ENCODE measurements at places on chromosomes 5 and 9.

GRCh38 chr5:82975812-82976211 lies 101.4 kb downstream of the TMEM167A start:
- DNase-seq = no peak

DNA sequence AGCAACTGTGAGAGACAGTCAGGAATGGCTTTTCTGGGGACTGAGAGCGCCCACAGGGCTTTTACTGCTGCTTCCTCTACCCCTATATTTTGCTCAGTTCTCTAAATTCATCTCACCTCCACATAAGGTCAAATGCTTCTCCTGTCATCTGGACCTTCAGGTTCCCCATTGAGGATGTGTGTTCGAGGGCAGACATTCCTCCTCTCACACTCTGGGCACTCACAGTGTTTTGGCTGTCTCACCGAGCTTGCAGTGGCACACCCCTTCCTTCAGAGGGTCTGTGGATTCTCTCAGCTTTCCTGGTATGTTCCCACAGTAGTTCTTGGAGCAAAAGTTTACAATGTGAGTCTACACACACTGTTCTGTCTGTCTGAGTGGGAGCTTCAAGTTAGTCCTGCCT lies 127.8 kb upstream of the GLRA1 start:
- no peak for DNase-seq

GRCh38 chr9:110142253-110142652 lies 65.7 kb downstream of the C9orf152 start:
- DNase-seq = no peak

DNA sequence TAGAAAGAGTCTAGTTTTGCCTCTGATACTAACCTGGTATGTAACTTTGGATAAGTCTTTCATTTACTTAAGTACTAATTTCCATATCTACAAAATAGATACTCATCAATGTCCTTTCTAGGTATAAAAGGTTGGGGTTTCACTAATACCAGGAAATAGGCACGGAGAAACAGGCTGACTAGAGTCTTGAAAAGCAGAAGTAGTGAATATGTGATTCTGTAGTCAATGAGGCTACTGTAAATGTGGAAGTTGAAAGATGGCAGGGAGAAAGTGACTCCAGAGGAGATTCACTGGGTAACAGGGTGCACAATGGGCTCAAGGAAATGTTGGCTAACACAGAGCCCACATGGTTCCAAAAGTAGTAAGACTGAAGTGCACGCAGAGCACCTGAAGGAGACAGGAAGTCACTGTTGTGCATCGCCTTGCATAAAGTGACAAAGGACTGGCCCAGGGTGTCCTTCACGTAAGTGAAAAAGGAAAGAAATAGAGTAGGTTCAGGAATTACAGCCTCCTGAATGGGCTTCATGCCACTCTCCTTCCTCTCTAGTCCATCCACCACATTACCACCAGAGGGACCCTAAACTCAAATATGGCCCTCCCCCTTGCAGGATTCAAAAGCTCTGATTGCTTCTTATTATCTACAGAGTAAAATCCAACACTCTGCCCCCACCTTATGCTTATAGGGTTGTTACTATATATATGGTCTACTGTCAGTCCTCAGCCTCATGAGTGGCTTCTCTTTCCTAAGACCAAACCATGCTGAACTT lies 288.0 kb upstream of the SMARCA2 start:
- DNase-seq = no peak

DNA sequence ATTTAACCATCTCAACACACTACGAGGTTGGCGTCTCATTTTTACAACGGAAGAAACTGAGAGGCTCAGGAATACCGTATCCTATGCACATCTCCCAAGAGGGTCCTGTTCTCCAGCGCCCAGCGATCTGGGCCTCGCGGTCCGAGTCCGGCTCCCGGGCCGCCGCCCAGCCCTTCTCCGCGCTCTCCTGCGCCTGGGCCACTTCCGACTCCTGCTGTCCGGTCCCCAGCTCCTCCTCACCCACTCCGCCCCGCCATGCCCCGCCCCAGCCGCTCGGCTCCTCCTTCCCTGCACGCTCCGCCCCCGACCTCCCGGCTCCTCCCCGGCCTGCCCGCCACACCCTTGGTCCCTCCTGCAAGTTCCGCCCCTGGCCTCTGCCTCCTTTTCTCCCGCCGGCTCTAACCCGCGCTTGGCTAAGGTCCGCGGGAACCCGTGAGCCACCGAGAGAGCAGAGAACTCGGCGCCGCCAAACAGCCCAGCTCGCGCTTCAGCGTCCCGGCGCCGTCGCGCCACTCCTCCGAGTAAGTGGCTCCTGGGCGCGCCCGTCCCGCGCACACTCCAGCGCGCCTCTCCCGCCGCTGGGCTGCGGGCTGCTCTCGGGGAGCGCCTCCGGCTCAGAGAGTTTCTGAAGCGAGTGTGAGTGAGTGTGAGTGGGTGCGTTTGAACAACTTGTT lies 87.3 kb upstream of the TNFAIP8 start:
- DNase-seq = peak; percentile 94

DNA sequence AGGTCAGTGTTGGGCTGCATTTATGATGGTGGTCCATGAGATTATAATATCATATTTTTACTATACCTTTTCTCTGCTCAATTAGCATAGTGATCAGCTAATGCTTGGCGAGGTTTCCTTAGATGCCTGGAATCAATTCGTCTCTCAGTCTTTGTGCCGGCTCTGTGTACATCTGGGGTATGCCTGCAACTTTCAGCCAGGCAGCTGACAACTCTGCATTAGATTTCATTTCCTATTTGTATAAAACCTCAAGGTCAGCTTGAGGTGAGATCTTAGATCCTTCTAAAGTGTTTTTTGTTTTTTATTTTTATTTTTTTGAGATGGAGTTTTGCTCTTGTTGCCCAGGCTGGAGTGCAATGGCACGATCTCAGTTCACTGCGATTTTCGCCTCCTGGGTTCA lies 86.8 kb downstream of the MELK start:
- no peak for DNase-seq

GRCh38 chr9:82332018-82332773 lies 343.6 kb downstream of the SPATA31D1 start:
- DNase-seq = no peak

DNA sequence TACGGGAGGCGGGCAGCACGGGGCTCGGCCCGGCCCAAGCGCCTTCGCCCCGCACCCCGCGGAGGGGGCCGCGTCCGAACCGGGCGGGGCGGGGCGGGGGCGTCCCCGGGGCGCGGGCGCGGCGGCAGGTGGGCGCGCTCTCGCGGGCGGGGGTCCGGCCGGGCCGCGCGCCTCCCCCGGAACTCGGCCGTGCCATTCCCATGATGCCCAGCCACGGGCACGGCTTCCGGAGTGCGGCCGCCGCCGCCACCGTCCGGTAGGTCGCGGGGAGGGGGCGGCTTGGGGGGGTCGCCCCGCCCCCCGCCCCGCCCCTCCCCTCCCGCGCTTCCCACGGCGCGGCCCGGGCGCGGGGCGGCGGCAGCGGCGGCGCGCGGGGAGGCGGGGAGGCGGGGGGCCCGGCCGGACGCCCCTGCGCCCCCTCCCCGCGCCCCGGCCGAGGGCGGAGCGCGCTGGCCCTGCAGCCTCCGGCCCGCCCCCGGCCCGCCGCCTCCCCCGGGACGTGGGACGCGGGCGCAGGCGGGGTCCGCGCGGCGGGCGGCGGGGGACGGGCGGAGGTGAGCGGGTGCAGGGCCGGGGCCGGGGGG lies at the start of gene PPP1R26:
TSS of gene PPP1R26 (plus strand) at position 314 of the 584 bp plus-strand sequence. CDS start 4,729 bp downstream, outside the sequence.
- no peak for DNase-seq

DNA sequence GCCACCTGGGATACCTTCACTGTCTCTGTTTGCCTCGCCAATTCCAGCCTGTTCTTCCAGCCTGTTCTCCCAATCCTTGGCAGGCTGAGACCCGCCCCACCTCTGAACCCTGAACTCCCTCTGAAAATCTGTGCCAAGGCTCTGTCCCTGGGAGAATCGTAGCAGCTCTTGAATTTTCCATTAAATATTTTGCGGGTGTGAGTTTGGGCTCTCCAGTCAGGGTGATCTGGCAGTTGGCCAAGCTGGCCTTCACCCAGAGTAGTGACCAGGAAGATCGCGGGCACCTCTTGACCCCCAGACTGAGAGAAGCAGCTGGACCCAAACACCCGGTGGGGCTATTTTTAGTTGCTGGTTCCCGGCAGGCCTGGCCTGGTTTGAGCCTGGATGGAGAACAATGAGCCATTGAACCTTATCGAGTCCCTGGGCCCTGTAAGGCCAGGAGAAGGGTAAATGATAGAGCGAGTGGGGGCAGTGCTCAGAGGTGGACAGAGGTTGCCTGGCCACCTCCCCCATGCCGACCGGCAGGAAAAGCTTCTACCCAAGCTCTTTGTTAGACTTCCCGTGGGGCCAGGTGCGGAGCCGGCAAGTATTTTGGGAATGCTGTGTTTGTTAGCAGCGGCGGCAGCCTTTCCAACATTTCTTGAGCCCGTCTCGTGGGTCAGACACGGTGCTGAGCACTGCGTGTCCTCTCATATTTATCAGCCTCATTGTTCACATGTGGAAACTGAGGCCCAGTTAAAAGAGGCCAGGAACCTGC lies 146.2 kb downstream of the RGS3 start:
- DNase-seq = no peak

GRCh38 chr5:95731571-95732554 lies 727 bp downstream of the RHOBTB3 start:
- DNase-seq = peak; percentile 4

- DNase-seq = no peak
These were observed 6.2 kb downstream of the TBC1D9B start for GRCh38 chr5:179901462-179901861.

DNA sequence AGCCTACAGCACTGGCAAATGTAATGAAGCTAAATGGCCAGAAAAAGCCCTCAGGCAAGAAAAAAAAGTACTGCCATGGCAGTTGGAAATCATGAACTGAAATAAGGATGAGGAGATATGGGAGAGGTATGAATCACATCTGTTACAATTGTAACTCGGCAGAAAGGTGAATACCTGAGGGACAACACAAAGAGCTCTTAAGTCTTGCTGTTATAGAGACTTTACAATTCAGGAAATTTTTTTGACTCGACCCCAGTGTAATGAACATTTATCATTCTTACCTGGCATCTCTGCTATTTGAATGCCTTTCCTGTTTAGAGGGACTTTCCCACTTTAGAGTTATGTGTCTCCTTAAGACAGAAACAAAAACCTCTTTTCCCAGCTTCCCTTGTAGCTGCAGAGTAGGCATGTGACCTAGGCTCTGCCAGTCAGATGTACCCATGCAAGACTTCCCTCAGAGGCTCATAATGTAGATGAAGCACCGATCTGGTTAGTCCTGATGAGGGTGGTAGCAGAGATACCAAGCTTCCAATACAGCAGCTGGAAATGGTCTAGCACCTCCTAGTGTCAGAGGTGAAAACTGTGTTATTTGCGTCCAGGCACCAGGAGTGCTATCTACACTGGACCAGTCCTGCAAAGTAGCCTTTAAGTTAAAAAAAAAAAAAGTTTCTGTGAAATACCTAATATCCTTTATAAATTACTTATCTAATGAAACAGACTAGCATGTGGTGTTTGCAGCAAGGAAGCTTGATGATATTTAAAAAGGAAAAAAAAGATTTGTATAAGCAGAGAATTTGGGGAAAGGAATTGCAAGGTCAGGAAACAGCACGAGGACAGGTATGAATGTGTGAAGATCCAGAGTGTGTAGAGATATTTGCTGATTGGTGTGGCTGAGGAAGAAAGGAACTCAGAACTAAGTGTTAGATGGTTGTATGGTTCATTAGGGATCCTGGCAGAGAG lies 146.9 kb upstream of the SLC1A3 start:
- no peak for DNase-seq

- DNase-seq = no peak
These were observed 1.3 kb downstream of the PHYHD1 start for GRCh38 chr9:128921881-128922763.

DNA sequence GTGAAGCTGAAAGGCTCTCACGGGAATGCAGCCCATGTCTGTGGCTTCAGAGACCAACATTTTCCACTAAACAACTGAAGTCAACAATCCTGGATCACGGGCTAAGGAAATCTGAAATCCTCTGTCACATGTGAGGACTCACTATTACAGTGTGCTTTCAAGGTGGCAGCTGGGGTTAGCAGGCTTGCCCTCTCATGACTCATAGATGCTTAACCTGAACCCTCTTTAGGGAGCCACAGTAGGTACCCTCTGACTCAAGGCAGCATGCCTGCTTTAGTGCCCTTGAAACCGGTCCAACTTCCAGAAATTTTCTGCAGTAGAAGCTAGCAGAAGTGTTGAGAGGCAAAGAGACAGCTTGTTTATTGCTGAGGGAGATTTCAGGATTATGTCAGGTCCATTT lies 232.5 kb downstream of the GABRB2 start:
- DNase-seq = no peak

DNA sequence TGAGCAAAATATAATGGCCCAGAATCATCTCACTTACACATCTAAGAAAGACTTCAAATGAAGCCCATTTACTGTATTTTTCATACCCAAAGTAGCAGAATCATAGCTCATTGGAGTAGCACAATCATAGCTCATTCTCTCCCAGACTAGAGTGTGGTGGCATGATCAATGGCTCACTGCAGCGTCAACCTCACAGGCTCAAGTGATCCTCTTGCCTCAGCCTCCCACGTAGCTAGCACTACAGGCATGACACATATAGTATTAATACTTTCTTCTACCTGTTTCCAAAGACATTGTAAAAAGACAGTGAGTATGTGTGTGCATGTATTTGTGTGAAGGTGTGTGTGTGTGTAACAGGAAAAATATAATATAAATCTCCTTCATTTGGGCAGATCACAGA lies 1247.9 kb upstream of the ACO1 start:
- DNase-seq = no peak

DNA sequence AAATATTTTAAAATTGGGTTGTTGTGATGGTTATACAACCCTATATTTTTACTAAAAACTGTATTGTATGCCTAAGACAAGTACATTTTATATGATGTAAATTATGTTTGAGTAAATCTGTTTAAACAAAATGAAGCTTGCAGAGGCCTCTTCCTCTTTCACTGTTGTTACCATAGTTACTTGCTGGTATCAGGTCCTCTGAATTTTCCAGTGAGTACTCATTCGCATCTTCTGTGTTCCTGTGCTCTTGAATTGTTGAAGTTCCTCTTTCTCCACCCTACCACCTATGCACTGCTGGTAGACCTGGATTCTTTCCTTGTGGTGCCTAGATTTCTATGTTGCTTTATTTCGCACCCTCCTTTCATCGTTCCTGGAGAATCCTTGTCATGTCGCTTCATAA lies 938.5 kb upstream of the ACO1 start:
- DNase-seq = no peak

- DNase-seq = no peak
These were observed 9.7 kb upstream of the RXRA start for GRCh38 chr9:134316449-134317160.

GRCh38 chr5:151800532-151800931 lies 28.8 kb downstream of the G3BP1 start:
- DNase-seq = no peak

- DNase-seq = no peak
These were observed 132.1 kb downstream of the AP3B1 start for GRCh38 chr5:78162253-78162862.

DNA sequence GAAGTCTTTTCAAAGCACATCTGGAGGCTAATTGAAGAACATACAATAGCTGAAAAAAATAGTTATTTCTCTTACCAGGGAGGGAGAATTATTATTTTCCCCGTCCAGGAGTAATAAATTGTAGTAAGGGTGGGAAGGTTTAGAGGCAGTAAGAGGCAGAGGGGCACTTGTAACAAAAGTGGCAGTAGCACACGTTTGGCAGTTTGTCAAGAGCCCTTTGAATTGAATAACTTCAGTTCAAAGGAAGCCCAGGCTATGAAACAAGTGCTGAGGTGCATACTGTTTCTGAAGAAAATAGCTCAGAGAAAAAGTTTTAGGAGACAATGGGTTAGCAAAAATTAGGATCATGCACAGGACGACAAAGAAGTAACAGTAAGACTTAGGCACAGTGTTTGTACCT lies 451.3 kb downstream of the LRRC70 start:
- no peak for DNase-seq

Data from activated T-helper 9 cell treated with anti-CD3 and anti-CD28 coated beads, Interleukin-2, amount 50 U/mL, for 16 hours (primary cell).